RPMI7951 (cell line): ENCODE measurements at places on chromosomes 11 and 22. TPM values are rescaled to one million over a fixed set of nuclear protein-coding genes. Genes with fewer than 3 reads are reported as not detected.

DNA sequence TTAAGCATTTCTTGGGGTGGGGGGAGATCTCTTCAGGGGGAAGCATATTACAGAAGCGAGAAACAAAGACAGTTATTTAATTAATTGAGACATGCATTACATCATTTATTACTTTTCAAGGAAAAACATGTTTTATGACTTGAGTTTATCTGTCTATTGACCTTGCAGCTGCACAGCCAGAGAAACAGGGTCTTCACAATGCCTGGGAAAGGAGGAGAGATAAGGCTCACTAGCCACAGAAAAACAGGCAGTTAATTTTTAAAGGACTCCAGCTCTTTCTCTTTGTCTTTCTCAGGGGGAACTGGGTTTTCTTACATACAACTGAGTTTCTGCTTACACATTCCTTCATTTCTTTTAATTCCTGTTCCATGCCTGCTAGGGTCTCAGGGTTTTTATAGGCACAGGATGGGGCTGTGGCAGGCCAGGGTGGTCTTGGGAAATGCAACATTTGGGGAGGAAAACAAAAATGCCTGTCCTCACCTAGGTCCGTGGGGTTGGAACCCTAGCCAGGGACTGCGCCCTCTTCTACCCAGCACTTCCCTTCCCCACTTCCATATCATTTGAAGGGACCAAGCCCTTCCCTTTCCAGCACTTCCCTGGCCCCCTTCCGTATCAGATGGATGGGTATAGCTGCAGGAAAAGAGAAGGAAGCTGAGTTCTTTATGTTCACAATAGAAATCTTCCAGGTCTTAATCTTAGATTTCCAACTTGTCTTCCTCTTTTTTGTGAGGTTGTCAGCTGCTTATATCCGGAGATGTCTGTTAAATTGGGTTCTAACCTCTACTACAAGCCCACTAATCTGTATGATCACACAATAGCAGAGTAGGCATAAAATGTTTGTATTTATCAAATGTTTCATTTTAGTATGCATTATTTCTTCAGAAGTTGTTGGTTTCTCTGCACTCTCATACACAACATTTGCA lies 38.3 kb downstream of the BIRC2 start:
- DNase-seq = no peak

- DNase-seq = no peak
These were observed 41.3 kb downstream of the NARS2 start for GRCh38 chr11:78533399-78533798.

- no peak for DNase-seq
These were observed 81.7 kb downstream of the MTNR1B start for GRCh38 chr11:93051186-93051585.

- DNase-seq = no peak
These were observed 63.0 kb downstream of the HIPK3 start for GRCh38 chr11:33320016-33320813.

GRCh38 chr11:104678408-104678807 lies 219.9 kb downstream of the CASP12 start:
- DNase-seq = no peak

- DNase-seq = no peak
These were observed 30.6 kb downstream of the NFRKB start for GRCh38 chr11:129864811-129865210.

DNA sequence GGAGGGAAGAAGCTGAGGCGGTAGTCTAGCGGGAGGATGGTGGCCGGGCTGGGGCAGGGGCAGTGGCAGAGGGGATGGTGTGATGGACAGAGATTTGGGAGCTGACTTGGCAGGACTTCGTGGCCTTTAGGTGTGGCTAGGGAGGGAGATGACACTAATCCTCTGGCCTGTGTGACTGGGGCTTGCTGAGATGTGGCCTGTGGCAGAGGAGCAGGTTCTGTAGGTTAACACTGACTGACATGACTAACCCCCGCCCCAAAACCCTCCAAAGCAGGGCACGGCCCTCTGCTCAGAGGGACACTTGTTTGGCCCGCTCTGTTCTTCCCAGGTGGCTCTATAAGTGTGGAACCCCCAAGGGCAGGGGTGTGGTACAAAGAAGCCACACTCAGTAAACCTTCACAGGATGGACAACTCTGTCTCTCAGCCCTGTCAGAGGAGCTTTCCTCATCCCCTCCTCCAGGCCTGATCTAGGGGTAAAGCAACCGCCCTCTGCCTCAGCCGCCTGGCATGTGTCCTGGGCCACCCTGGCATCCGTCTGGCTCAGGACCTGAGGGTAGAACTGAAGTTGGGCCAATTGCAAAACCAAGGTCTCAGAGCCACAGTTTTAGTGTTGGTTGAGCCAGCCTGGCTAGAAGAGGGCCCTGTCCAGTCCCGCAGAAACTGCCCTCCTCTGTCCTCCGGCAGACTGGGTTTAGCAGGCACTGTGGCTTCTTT lies 15.6 kb downstream of the TOM1 start:
- DNase-seq = no peak

GRCh38 chr11:70605468-70605815 lies 207.1 kb downstream of the CTTN start:
- peak; percentile 29 for DNase-seq

GRCh38 chr11:120773501-120774031 lies 250.3 kb upstream of the TBCEL start:
- DNase-seq = peak; percentile 41

GRCh38 chr11:100777103-100777502 lies 90.0 kb downstream of the ARHGAP42 start:
- peak; percentile 5 for DNase-seq

- peak; percentile 56 for DNase-seq
These were observed 58.8 kb upstream of the RDX start for GRCh38 chr11:110355011-110355744.

GRCh38 chr11:133841279-133842043 lies 3.9 kb downstream of the SPATA19 start:
- DNase-seq = no peak

DNA sequence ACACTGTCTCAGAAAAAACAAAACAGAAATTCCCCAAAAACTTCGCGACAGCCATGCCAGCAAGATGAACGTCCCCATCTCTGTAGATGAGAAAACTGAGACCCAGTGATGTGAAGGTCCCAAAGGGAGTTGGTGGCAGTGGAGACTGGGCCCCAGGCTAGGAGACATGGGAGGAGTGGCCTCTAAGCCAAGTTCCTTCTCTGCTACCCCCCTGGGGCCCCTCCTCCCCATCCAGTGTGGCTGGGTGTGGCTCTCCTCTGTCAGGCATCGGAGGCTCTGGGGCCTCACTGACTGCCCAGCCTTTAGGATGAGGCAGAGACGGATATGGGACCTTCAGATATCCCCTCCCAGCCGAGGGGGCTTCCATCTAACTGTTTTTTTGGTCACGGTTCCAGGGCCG lies 9.8 kb downstream of the RELT start:
- DNase-seq = no peak

GRCh38 chr11:103671143-103671651 lies 365.2 kb upstream of the DDI1 start:
- no peak for DNase-seq

DNA sequence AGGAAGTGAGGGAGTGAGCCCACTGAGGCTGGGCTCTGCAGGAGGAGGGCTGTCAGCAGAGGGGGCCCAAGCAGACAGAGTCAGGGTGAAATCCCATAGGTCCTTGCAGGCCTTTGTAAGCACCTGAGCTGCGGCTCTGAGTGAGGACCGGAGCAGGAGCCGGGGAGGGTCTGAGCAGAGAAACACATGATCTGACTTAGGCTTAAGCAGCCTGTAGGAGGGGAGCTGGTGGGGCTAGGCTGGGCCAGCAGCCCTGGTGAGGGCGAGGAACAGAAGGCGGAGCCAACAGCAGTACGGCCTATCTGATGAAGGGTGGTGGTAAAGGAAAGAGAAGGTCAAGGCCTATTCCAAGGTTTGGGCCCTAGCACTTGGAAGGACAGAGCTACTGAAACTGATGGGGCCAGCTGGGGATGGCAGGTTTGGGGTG lies 26.9 kb upstream of the CBX7 start:
- no peak for DNase-seq

GRCh38 chr11:116733043-116733755 lies 39.6 kb downstream of the BUD13 start:
- no peak for DNase-seq

DNA sequence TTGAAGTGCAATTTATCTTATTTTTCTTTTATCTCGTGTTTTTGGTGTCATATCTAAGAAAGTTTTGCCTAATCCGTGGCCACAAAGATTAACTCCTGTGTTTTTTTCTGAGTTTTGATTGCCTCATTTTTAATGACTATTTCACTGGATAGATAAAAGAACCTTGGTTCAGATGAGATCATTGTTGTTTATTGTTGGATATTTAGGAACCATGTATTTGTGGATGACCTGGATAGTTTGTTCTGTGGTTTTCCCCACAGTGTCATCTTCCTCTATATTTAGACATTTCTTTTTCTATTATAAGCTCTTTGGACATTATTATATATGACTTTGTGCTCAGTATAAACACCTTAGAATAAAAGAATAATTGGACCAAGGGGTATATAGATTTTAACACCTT lies 37.2 kb downstream of the PPP6R3 start:
- no peak for DNase-seq

DNA sequence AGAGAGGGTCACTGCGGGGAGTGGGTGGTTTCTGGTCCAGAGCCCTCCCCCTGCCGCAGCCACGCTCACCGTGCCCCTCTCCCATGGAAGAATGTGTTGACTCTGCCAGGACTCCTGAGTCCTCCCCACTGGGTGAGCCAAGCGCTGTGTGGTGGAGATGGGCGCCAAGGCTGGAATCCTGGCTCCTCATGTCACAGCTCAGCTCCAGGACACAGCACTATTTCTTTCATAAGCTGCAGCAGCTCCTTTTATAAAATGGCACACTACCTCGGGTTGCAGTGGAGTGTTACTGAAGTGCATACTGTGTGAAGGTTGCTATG lies 83.9 kb downstream of the FEZ1 start:
- no peak for DNase-seq

DNA sequence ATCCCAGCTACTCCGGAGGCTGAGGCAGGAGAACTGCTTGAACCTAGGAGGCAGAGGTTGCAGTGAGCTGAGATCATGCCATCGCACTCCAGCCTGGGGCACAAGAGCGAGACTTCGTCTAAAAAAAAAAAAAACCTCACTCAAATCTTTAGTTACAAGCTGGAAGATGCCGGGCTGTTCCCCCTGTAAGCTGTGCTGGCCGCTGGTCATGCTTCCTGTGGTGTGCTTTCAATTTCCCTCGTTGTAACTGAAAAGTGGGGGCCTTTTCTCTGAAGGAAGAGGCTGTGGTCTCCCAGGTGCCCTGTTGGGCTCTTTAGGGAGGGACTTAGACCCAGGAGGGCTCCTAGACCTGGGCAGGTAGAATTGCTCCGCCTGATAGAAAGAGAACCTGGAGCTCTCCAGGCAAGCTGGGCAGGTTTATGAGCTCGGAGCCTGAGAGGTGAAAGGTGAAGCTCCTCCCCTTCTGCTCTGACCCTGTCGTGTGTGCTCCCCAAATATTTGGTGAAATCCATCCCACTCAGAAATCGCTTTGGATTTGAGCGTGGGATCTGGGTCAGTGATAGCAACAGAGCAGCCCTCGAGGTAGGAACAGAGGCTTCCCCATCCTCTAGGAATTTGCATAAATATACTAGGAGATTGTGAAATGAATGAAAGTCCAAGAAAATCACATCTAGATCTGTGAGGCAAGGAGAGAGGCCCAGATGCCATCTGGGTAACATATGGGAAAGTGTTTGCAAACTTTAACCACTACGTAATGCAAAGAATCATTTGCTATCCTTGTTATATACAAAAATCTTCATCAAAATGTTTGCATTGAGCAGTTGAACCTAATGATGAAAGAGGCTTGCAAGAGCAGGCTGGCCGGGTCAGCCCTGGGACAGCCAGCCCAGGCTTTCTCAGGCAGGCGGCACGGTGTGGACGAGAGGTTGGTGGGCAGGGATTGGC lies 154.3 kb downstream of the FBXO7 start:
- peak; percentile 52 for DNase-seq

GRCh38 chr22:38923463-38924346 lies 33.7 kb upstream of the APOBEC3A start:
- peak; percentile 90 for DNase-seq

DNA sequence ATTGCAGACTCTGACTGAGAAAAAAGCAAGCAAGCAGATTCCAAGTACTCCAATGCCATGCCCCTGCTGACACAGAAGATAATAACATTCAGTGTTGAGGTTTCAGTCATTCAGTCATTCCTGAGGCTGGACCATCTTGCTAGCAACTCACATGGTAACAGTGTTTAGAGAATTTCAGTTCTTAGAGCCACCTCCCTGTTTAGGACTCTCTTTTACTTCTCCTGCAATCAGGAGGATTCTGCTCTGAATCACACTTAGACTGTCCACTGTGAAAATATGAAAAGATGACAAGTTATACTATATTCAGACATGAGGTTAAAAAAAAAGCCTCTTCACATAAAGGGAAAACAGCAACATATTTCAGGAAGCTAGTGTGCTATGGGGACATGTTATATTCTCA lies 183.9 kb upstream of the CTSC start:
- DNase-seq = no peak

The FGF3 gene
- not detected in 2 replicates for total RNA-seq

The SOX10 gene
- total RNA-seq = 3.0 and 3.2 TPM in 2 replicates

The PLEKHB1 gene
- total RNA-seq = not detected in 2 replicates

The OR52I2 gene
- total RNA-seq = not detected in 2 replicates

The LIPT2 gene
- total RNA-seq = 5.0 and 5.4 TPM in 2 replicates

The CCDC179 gene
- not detected in 2 replicates for total RNA-seq

The NCR3LG1 gene
- total RNA-seq = 1.1 TPM in 2 replicates

The WNT7B gene
- 17.3 and 21.3 TPM in 2 replicates for total RNA-seq

The INPPL1 gene
- total RNA-seq = 25.7 and 29.4 TPM in 2 replicates

The OR51F2 gene
- total RNA-seq = not detected in 2 replicates
